ENCODE measurements at places on chromosomes 1 and 21. TPM values are rescaled to one million over a fixed set of nuclear protein-coding genes. Genes with fewer than 3 reads are reported as not detected.

- peak; percentile 70 for DNase-seq
- no peaks in the 10 kb centered on the region for H3K27me3 ChIP-seq
- H3K4me1 ChIP-seq, result peaks cover 55% of the 10 kb centered on the region
- no peaks in the 10 kb centered on the region for H3K36me3 ChIP-seq
- no peak overlapping the region for H3K4me3 ChIP-seq
These were observed 7.7 kb downstream of the EPHX1 start for GRCh38 chr1:225817611-225818061.

The ATF3 gene
- total RNA-seq, result 12.9 TPM

- no peaks in the 10 kb centered on the region for H3K27me3 ChIP-seq
- H3K36me3 ChIP-seq, result no peaks in the 10 kb centered on the region
- H3K4me1 ChIP-seq, result no peaks in the 10 kb centered on the region
These were observed 312.3 kb upstream of the FAM78B start for GRCh38 chr1:166479052-166479631.

The FALEC gene
- total RNA-seq, result not detected

The TFF1 gene
- not detected for total RNA-seq

All from tibial nerve (tissue), 4 donors.